Stimulated activated CD8-positive, alpha-beta memory T cell treated with anti-CD3 and anti-CD28 coated beads, Interleukin-2, amount 100 ng/mL, for 48 hours (primary cell): ENCODE measurements at places on chromosomes 4 and X.
A peak's percentile ranks its signal among the peaks of the same experiment; 100 is the strongest.

DNA sequence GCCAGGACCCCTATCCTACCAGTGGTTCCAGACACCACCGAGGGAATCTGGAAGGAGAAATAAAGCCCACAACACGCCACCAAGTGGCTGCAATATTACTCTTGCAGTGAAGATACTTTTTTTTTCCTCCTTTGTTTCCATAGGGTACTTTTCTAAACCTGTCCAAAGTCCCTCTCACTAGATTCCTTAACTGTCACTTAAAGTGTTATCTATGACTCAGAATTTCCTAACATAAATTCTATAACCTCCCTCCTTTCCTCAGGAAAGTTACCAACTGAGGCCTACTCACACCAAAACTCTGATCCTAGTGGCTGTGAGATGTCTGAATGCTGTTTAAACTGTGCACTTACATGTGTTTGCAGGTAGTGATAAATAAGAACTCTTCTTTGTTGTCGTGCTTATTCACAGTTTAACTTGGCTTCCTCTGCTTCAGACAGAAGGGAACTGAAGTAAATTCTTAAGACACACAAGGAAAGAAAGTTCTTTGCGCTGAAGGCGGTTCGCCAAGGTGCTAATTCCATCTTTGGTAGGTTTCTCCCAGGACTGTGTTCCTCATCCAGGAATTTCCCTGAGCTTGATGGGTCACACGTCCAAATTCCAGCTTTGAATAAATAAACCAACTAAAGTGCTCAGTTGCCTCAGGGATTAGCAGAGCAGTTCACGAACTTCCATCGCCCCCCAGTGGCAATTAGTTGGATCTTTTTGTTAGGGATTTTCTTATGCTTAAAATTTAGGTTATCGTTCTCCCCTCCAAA lies 10.7 kb upstream of the HCCS start:
- no peak for DNase-seq

GRCh38 chrX:73577361-73577760 lies 14.4 kb downstream of the CHIC1 start:
- no peak for DNase-seq

GRCh38 chr4:61332693-61333092 lies 132.6 kb downstream of the ADGRL3 start:
- DNase-seq, result no peak

GRCh38 chr4:4829837-4830236 lies 29.6 kb upstream of the MSX1 start:
- no peak for DNase-seq

DNA sequence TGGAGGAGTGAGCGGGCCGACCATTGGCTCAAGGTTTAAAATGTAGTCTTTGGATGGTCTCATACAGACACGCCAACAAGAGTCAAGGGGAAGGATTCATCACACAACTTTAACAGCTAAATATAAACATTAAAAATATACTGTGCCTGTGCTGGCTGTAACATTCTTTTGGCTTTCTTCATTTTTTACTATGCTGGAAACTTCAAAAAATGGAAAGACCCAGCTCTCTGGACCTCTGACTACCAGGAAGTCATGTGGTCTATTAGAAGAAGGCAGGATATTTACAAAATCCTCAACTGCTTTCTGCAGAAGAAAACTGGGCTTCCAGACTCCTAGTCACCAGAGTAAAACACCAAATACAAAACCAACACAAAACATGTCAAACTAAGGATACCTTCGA lies 49.8 kb upstream of the KLF3 start:
- DNase-seq, result no peak

GRCh38 chr4:43274376-43274775 lies 381.9 kb downstream of the GRXCR1 start:
- no peak for DNase-seq

DNA sequence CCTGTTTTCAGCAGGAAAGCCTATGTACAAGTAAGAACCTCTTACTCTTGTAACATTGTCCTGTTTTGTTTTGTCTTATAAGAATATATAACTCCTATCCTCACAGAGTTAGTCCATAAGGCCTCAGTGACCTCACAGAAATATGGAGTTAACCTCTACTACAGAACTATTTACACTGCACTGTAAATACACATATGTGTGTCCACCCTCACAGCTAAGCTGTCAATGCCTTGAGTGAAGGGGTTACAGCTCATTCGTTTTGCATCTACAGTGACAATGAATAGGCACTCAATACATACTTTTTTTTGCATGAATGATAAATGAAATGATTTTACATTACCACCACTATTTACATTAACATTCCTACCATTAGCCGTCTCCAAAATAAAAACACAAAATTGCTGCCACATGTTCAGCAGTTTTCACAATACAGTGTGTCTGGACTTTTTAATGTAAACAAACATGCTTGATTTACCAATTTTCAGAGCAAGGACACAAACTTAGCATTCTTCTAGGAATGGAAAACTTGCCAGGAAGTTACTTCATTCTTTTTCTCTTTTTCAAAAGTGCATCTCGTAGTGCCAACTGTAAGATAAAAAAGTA lies 9.5 kb upstream of the NAAA start:
- DNase-seq, result no peak

DNA sequence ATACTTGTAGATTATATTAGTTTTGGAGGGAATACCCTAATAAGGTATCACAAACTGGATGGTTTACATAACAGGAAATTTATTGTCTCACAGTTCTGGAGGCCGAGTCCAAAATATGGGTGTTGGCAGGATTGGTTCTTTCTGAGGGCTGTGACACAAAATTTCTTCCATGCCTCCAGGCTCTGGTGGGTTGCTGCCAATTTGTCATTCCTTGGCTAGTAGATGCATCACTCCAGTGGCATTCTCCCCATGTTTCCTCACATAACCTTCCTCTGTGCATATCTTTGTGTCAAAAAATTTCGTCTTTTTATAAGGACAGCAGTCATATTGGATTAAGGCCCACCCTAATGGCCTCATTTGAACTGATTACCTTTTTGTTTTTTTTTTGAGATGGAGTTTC lies 49.3 kb downstream of the APELA start:
- DNase-seq, result no peak

GRCh38 chrX:13898083-13898482 lies 81.2 kb upstream of the GPM6B start:
- no peak for DNase-seq

DNA sequence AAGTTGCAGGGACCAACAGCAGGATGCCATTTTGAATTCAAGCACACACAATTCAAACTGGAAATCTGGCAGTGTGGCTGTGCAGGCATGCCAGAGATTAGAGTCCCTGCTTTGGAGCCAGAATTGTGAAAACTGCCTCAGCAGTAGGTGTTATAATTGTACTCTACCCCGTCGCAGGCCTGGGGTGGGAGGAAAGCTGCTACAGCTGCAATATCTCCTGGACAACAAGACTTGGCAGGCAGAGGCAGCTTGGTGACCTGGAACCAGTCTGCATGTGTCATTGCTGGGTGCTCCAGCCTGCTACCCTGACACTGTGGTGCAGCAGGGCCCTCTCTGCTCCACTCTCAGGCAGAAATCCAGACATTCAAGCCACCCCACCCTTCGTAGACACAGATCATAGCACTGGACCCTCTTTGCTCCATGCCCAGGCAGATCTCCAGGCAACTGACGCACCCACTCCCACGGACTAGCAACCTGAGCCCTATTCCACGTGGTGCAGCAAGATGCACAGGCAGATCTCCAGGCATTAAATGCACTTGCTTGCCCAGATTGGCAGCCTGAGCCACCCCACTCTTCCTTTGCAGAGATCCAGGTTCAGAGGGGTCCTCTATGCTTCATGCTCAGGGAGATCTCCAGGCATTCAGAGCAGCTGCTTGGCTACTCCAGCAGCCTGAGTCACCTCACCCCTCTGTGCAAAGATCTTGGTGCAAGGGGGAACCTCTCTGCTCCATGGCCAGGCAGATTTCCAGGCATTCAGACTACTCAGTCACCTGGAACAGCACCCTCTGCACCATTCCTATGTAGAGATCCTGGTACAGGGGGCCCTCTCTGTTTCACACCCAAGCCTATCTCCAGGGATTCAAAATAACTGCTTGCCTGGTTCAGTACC lies 140.5 kb downstream of the LRBA start:
- no peak for DNase-seq

GRCh38 chr4:143773998-143774895 lies 73.8 kb upstream of the FREM3 start:
- peak; percentile 30 for DNase-seq
